ENCODE measurements at places on chromosomes 5 and 9.

GRCh38 chr5:111004291-111004690 lies 67.2 kb upstream of the TSLP start:
- DNase-seq = no peak

DNA sequence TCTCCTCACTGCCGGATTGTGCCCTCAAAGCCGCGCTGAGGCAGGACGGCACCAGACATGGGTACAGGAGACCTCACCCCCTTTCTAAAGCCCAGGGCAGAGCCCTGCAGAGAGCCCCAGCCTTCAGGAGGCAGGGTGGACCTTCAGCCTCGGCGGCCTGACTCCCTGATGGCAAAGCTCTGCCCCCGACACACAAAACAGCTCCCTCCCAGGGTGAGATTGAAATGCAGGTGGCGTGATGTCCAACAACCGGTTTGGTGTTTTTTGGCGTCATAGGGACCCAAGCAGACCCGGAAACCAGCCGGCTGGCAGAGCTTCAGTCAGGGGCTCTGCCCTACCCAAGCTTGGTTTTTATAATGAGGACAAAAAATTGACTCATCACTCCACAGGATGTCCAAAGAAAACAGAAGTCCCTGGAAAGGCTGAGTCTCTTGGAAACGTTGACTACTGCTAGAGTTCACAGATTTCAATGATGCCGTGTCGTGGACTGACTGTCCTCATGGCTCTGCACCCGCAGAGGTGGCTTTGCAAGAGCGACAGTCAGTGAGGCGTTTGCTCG lies 275.2 kb upstream of the IRX1 start:
- no peak for DNase-seq

DNA sequence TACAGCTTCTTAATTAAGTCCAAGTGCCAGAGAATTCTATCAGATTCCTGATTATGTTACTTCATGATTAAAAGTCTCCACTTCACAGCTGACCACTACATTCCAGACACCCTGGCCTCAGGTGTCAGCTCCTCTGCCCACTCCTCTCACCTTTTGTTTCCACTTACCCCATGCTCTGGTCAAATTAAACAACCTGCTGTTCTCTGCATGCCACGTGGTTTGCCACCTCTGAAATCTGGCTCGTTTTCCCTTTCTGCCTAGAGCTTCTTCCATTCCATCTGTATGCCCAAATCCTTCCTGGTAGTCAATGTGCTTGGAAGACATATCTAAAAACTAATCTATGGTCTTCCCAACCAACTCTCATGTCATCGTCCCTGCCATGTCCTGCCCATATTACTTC lies 158.6 kb downstream of the ICE1 start:
- DNase-seq = no peak

DNA sequence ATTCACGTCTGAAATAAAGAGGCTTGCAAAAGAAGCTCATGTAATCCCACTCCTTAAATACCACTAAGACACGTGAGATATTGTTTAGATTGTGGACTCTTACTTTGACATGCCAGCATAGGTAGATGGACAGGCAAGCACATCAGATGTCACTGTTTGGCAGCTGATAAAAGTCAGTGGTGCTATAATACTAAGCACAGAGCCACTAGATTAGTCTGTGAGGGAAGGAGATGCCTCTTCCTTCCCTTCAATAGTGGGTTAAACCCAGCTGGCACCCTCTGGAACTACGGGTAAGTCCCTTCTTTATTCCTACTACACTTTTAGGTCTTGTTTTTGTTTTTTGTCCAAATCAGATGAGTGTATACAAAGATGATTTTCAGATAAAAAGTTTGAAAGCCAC lies at the start of gene MYOT:
TSS of gene MYOT (plus strand) at position 197 of the 400 bp plus-strand sequence. CDS start 2,792 bp downstream, outside the sequence.
- DNase-seq = no peak

DNA sequence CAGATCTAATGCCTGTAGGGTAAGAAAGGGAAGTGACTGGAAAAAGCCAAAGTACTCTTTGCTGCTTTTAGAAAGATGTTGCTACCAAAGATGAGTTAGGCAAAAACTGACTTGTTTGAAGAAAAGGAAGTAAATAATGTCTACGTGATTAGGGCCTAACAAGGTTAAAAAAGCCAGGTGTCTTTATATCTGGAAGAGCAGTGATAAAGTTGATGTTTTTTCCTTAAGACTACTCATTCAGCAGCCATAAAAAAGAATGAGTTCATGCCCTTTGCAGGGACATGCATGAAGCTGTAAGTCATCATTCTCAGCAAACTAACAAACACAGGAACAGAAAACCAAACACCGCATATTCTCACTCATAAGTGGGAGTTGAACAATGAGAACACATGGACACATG lies 13.5 kb upstream of the AMACR start:
- DNase-seq = no peak

GRCh38 chr9:134756098-134756497 lies 114.5 kb downstream of the COL5A1 start:
- no peak for DNase-seq

GRCh38 chr5:10635257-10635866 lies 71.5 kb downstream of the ANKRD33B start:
- DNase-seq = no peak

DNA sequence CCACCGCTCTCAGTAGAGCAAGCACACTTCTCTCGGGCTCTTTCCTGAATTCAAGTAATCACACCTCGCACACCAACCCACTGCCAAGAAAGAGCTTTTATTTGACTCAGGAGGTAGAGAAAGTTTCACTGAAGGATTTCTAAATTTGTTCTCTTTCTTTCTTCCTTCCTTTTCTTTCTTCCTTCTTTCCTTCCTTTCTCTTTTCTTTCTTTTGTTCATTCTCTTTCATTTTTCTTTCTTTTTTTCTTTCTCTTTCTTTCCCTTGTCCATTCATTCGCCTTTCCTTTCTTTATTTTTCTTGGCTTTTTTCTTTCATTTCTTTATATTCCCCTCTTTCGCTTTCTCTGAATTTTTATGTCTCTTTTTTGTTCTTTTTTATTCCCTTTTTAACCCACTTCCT lies 300.1 kb downstream of the ENC1 start:
- DNase-seq = no peak

DNA sequence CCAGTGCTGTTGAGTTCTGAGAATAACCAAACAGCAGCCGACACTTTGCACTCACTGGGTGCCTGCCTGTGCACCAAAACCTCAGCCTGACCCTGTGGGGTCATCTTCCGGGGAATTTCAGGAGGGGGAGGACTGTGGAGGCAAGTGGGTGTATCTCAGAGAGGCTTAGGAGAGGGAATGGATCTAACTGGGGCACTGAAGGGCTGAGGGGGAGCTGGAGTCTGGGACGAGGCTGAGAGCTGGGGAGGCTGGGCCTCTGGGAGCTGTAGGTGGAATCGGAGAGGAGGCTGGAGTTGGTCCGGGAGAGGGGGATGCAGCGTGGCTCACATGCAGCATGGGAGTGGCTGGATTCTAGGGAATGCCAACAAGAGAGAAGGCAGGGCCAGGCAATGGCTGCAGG lies 14.9 kb upstream of the ASS1 start:
- no peak for DNase-seq

GRCh38 chr9:1804128-1804865 lies 210.8 kb upstream of the SMARCA2 start:
- no peak for DNase-seq

DNA sequence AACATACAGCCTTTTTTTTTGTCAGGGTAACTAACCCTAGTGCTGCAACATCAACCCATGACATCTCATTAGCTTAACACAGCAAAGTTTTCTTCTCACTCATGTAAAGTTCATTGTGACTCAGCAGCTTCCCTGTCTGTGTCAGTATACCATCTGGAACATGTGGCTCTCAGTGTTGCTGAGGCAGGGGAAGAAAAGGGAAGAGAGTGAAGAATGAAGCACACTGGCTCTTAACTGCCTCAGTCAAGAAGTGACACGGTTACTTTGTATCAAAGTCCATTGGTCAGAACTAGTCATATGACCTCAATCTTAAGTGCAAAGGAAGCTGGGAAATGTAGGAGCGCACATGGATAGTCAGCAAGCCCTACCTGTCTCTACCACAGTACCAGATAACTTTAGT lies 185.0 kb upstream of the ELL2 start:
- peak; percentile 12 for DNase-seq

DNA sequence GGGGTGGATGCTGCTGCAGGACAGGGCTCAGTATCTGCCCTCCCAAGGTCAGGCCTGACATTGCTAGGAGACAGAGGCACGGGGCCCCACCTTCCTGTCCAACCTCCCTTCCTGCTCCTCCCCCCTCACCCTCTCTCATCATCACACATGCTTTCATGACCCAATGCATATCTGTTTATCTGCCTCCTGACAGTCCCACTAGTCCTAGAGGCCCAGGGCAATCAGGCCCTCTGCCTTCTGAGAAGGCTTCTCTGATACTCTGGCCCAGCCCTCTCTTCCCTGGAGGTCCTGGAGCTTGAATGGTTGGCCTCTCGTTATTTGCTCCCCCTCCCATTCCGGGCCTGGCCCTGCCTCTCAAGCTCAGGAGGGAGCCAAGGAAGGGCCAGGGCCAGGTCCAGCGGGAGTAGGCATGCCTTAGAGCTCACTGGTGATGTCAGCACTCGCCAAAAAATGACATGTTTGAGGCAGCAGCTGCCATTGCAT lies 90.6 kb upstream of the SAP30L start:
- DNase-seq = no peak

DNA sequence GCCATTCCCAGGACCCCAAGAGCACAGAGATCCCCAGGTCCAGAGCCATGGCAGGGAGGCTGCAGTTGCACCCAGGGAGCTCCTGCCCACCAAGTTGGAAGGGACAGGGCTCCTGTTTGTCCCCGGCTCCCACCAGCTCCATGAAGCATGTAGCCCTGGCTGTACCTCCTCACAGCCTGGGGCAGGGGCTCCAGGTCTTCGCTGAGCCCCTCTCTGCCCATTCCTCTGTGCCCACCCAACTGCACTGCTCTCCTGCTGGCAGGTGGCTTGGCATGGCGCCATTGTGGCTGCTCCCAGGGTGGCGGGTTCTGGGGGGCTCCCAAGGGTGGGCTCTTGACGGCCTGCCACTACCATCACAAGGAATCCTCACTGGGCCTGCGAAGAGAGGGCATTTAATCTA lies 197.5 kb upstream of the DAB2 start:
- DNase-seq = no peak

- no peak for DNase-seq
Observed at GRCh38 chr5:135242021-135242865, 156.8 kb downstream of the MACROH2A1 start.

- DNase-seq = no peak
Observed at GRCh38 chr5:108028412-108028811, 353.5 kb downstream of the FBXL17 start.

- no peak for DNase-seq
Observed at GRCh38 chr9:71790296-71790695, 22.0 kb upstream of the CEMIP2 start.

DNA sequence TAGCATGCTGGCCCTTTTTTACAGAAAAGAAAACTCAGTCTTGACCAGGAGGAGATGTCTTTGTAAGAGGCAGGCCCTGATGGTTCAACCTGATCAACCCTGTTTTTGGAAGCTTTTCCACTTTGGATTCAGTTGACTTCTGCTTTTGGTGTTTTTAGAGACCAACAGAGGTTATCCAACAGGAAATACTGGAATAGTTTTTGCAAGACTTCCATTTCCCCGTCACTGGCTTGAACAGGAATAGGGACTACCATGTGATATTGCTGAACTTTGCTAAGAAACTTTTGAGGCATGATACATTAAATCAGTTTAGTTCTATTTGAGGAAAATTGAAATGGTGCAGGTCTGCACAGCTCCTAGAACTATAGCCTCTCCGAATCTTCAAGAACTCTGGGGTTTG lies 17.1 kb upstream of the DAB2 start:
- no peak for DNase-seq

GRCh38 chr9:38047301-38048251 lies 21.5 kb downstream of the SHB start:
- peak; percentile 57 for DNase-seq

GRCh38 chr9:33620738-33621439 lies 96.8 kb downstream of the ANKRD18B start:
- DNase-seq = no peak

DNA sequence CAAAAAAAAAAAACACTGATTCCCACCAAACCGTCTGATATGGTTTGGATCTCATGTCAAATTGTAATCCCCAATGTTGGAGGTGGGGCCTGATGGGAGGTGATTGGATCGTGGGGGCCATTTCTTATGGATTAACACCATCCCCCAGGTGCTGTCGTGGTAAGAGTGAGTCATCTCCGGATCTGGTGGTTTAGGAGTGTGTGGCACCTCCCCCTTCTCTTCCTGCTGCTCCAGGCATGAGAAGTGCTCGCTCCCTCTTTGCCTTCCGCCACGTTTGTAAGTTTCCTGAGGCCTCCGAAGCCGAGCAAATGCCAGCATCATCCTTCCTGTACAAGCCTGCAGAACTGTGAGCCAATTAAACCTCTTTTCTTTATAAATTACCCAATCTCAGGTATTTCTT lies 45.2 kb downstream of the HSD17B3 start:
- no peak for DNase-seq

GRCh38 chr9:10148796-10149195 lies 464.0 kb downstream of the PTPRD start:
- no peak for DNase-seq

DNA sequence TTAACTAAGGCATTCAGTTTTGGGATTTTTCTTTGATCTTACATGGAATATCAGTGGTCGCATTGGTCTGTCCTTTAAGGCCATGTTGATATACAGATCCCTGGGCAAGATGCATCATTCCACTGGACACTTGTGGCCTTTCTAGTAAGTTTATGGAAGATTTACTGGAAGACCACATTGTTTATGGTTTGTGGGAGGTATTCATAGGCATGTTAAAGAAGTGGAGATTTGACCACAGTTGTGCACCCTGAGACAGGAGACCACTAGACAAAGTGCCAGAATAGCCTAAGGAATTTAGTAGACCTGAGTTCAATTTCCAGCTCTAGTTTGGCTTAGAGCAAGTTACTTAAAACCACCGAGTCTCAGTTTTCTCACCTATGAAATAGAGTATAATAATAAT lies 383.1 kb upstream of the PAPPA start:
- no peak for DNase-seq
